Activated naive CD4-positive, alpha-beta T cell treated with Interleukin-2 at 50 U/mL for 16 hours (primary cell): ENCODE measurements at places on chromosomes 5 and 9.

- DNase-seq: no peak
Observed at GRCh38 chr9:137454597-137455358, 4.4 kb downstream of the NSMF start.

DNA sequence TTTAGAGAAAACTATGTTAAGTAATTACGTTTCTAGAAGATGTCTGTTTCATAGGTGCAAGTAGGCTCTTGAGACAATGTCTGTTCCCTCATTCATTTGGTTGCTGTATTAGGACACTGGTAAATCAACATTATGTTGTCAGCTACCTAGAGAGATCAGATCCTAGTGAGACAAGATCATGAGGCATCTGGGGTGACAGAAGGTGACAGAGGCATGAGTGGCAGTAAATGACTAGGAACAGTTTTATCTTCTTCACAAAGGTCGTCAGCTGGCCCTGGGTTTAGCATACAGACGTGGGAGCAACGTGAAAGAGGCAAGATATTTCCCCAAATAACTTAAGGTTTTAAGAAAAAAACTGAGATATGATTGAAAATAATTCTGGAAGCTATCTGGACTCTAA lies 1926.3 kb upstream of the WWC1 start:
- DNase-seq: no peak

DNA sequence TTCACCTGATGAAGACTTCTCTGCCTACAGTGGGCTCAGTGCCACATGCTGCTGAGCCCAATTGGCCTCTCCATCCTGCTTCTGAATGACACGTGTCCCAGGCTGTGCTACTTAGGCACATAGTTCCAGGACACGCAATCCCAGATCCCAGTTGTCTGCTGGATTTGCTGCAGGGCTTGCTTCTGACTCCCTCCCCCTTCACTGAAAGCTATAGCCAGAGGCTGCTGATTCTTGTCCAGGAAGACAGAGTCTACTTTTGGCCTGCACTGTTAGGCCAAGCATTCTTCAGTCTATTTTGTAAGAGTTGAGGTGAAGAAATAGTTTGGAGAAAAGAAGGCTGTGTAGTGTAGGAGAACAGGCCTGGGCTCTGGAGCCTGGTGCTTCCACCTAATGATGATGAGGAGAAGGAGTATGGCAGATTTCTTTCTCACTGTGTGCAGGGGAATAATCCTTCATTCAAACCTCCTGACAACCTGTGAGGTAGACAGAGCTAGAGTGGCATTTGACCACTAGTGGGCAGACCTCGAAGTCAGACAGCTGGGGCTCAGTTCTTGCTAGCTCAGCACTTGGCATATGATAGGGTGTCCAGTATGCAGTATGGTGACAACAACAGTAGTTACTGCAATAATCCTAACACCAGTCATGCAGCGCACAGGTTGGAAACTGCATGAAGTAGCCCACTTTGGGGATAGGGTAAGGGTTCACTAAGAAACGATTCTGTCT lies 19.5 kb upstream of the ASPN start:
- no peak for DNase-seq

- no peak for DNase-seq
Observed at GRCh38 chr5:155307229-155307628, 293.7 kb downstream of the KIF4B start.

DNA sequence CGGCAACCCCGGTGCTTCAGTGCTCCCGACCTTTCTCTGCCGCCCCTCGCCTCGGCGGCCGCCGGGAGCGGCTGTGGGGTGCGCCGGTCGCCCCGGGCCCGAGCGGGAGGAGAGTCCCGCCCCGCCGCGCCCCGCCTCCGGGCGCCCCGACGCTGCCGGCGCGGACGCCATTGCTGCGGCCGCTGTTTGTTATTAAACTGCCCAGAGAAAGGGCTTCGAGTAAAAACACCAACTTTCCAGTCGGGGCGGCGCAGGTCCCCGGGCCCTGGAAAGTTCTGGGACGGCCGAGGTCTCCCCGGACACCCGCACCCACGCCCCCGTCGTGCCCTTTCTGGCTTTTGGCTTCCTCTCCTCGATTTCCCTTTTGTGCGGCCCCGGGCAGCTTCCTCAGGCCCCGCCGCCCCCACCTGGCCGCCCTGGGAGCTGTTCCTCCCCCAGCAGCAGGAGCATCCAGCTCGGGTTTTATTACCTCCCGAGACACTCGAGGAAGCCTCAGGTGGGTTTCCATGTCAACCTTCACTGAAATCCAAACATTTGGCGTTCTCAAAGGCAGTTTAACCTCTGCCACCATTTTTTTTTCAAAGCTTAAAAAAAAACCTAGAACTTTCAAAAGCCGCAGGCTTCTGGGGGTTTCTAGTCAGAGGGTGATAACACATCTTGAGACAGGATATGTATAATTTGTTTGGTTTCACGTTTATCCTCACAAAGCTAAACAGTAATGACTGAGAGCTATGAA lies 334.4 kb downstream of the CWC27 start:
- peak; percentile 51 for DNase-seq

- no peak for DNase-seq
Observed at GRCh38 chr5:178284996-178285395, 52.4 kb upstream of the PHYKPL start.

GRCh38 chr5:51539232-51539631 lies 156.0 kb downstream of the ISL1 start:
- DNase-seq: no peak
